ENCODE measurements at places on chromosomes 6 and 20.

DNA sequence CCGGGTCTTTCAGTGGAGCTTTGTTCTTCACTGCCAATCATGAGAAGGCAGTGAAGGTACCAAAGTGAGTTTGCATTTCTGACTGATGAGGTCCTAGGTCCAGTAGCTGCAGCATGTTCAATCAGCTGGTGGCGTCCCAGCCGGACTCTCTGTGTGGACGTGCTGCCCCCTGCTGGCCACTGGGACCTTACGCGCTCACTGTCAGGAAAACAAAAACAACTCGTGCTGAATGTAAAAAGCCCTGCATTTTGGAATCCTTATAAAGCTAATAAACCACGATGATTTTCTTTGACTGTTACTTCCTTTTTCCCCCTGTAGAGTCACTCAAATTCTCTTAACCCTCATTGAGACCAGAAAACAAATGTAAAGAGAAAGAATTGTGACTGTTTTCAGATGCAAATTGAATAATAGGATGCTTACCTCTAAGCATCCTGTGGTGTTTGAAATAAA, 4.9 kb upstream of the CD24 start:
- peak; percentile 51 for DNase-seq

- no peak for DNase-seq
Measured at GRCh38 chr6:169225887-169226286, 27.8 kb downstream of the THBS2 start.

DNA sequence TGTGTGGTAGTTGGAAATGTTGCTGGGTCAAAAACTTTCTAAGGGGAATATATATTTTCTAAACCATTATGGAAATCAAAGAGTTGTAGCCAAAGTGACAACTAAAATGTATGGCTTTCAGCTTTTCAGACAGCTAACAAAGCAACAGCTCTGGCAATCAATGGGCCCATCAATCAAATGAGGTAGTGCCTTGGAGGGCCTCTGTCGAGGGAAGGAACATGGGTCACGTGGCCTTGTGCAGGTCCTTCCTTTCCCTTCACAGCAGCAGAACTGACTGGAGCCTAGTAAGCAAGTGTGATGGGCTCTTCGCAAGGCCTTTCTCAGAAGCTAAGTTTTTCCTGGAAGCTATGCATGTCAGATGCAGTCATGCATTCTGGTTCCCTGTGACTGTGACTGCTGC, 17.9 kb downstream of the FAXC start:
- DNase-seq, result no peak

DNA sequence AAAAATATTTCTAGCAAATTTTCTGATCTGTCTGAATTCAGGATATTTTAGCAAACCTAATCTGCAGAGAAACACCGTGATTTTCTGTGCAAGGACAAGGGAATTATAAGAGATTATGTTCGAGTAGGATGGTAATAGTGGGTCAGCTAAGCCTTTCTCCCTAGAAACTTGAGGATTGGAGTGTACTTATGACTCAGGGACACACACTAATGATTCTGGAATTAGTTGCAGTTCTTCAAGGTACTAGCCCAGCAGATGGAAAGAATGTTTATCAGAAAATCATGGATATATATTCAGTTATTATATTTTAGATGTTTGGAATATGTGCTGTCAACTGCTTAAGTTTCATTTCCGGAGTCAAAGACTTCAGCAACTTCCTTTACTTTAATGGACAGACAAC, 177.1 kb upstream of the MAP3K7 start:
- DNase-seq, result no peak

GRCh38 chr6:78966542-78966941, 99.2 kb downstream of the IRAK1BP1 start:
- no peak for DNase-seq

GRCh38 chr20:62772990-62773844, 23.1 kb upstream of the MRGBP start:
- no peak for DNase-seq
